ENCODE measurements at places on chromosomes 3 and 15.

- DNase-seq = peak; percentile 84
Measured at GRCh38 chr3:42247576-42248027, 18.4 kb downstream of the CCK start.

DNA sequence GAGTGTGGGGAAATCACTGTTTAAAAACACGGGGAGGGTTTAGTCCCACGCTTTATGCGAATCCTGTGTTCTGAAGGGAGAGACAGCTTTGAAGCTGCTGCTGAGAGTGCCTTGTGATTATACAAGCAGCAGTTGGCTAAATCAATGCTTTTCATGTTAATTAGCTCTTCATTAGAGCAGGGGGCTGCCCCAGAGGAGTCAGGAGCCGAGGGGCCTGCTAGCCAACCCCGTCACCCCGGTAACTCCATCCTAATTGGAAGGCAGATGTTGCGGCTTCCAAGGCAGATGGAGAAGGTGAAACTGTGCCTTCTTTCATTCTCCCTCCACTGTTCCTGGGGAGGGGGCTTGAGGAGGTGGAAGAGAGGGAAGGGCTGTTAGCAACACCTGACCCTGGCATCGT is 92.4 kb upstream of the ANKRD34C start:
- no peak for DNase-seq

DNA sequence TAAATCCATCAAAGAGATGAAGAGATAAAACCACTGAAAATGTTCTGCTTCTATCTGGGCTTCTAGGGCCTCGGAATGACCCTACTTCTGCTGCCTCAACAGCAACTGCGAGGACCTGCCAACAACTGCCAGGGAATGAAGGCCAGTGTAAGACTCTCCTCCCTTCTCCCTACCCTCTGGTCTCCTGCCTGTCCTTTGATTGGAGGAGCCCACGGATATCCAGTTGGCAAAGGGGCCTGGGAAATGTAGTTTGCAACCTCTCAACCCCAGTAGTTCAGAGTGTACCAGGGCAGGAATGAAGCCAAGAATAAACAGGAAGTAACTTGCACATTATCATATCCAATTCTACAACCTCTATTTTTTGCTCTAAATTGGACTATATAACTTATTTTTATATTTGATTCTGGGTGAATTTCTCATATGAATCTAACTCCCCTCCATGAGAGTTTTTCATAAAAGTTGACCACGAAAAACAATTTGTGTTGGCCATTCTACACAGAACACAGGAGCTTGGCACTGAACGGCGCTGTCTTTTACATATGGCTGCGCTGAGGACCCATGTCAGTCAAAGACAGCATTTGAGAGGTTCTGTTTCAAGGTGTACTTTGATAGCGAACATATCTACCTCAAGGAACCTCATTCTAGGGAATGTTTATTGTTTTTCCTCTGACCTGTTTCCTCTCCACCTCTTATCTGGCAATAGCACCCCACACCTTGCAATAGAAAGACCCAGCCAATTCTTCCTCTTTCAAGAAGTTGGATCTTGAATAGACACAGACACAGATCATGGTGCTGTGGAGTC is 91.1 kb upstream of the RNF7 start:
- DNase-seq = peak; percentile 95

- DNase-seq = no peak
Measured at GRCh38 chr15:47340571-47340920, 376.8 kb upstream of the SEMA6D start.

GRCh38 chr15:74197176-74197965 is 5.2 kb downstream of the STRA6 start:
- DNase-seq = no peak

DNA sequence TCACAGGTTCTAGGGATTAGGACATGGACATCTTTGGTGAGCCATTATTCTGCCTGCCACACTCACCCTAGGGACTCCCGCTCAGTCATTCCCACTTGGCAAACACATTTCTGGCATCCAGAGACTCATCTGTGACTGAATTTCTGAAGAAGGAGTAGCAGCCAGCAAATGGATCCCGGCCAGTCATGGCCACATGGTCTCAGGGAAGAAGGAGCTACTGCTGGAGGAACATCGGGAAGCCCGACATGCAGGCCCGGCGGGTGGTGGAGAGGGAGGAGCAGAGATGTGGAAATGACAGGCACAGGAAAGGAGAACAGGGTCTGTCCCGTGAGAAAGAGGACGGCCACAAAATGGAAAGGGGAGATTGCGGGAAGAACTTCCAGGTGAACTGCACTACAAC is 65.4 kb downstream of the SEMA5B start:
- no peak for DNase-seq

DNA sequence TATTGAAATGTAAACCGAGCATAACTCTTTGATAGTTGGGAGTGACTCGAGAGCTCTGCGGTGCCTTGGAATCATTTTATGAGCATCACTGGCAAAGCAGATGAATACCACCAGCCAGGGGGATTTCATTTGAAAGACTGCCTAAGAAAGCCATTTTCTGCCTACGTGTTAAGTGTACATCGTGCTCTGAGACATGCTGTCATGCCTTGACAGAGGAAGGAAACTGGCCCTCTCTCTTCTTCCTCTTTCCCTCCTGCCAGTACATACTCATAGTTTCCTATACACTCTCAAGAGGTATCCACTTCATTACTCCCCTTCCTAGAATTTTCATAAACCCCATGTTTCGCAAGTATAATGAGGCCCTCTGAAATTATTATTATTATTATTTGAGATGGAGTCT is 8.8 kb downstream of the BCL2A1 start:
- no peak for DNase-seq

GRCh38 chr15:37794947-37795346 is 139.5 kb upstream of the TMCO5A start:
- no peak for DNase-seq

GRCh38 chr3:195748661-195749060 is 27.9 kb downstream of the MUC20 start:
- DNase-seq = no peak

DNA sequence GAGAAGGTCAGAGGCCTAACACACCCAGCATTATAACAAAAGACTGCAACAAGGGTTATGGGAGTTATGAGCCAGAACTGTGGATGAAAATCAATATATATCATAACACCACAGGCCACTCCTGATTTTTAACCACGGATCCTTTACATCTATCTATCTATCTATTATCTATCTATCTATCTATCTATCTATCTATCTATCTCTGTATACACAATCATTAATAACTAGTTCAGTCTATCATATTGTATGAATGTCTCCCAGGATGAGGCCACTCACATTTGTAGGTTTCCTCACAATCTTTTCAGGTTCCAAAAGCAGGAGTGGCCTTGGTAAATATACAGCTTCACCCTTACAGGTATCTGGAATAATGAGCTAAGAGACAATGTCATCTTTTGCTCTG is 94.2 kb downstream of the PDCD6IP start:
- DNase-seq = no peak

DNA sequence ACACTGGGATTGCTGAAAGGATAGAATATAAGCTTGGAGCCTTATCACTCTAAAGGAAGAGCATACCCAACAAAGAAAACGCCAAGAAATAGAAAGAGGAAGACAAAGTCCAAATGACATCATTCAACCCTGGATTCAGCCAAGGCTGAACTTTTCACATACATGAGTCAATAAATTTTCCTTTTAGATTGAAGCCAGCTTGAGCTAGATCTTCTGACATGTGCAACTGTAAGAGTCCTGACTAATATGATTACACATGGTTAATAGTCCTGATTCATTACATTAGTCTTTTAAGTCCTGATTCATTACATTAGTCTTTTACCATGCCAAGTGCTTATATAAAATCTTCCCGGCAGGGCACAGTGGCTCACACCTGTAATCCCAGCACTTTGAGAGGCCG is 13.6 kb upstream of the DENND6A start:
- peak; percentile 66 for DNase-seq

DNA sequence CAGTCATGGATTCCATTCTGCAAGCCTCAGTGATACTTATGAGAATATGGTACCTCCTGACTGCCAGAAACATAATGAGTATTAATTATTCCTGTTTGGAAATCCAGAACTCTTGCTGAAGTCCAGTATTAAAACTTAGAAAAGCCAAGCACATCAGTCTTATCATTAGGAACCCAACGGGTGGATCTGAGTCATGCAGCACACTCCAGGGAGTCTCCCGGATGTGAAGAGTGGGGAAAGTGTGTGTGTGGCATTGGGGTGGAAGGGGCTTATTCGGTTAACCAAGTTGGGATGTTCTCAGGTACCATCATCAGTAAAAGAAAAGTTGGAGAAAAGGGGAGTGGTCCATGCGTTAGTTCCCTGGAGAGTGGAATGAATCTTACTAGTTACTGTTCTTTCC is 181.1 kb downstream of the PLCL2 start:
- no peak for DNase-seq

DNA sequence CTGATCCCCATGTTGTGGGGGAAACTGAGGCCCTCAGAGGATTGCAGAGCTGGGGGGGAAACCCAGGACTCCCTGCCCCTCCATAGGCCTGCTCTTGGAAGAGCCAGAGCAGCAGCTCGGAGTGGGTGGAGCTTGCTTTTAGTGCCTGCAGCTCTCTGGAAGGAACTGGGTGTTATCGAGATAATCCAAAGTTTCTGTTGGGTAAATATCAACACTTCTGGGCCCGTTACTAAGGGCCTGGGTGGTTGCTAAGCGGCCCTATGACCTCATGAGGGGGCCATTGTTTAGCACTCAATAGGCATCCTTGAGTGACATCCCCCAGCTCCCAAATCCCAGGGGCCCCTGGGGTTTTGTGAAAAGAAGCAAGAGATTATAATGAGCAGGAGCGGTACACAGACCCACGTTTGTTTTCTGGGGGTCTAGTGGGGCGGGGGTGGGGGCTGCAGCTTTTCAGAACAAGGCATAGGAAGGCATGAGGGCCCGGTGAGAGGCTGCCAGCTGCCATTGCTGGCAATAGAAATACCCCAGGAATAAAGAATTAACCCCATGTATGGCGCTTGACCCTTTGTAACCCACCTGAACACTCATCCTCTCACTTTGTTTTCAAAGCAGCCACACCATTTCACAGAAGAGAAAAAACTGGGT is 48.3 kb upstream of the ATP2B2 start:
- DNase-seq = peak; percentile 51

GRCh38 chr3:16476636-16477035 is 36.9 kb downstream of the RFTN1 start:
- DNase-seq = peak; percentile 47

- no peak for DNase-seq
Measured at GRCh38 chr3:113148284-113148683, 63.1 kb upstream of the BOC start.

GRCh38 chr15:78925956-78926743 is 18.7 kb downstream of the CTSH start:
- DNase-seq = no peak

GRCh38 chr15:101486696-101487459 is 2.6 kb downstream of the PCSK6 start:
- no peak for DNase-seq

GRCh38 chr3:155112661-155113389 is 32.7 kb downstream of the MME start:
- no peak for DNase-seq

- DNase-seq = no peak
Measured at GRCh38 chr15:95558131-95558530, 772.4 kb upstream of the NR2F2 start.

GRCh38 chr3:113252553-113252952 is 41.2 kb downstream of the BOC start:
- DNase-seq = no peak

DNA sequence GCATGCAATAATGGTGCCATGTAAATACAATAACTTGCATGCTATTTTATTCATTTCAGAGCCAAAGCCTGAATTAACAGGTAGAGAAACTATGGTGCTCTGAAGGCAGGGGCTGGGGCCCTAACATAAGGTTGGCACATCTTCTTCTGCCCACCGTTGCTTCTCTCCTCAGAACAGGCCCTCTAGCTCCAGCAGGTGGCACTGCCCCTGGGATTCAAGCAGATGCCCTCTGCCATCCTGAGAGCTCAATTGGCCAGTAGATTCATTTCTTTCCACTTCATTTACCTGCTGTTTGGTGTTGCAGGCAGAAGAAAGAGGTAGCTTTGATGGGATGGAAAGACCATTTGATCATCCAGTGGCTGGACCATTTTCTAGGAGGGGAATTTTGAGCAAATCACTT is 130.5 kb downstream of the FOXB1 start:
- no peak for DNase-seq

- peak; percentile 77 for DNase-seq
Measured at GRCh38 chr15:78308422-78309032, 9.1 kb upstream of the SKIC8 start.
